DMS 273 treated with DMSO at 0.1 percent for 48 hours (cell line): ENCODE measurements at places on chromosomes 5 and 9.
A peak's percentile ranks its signal among the peaks of the same experiment; 100 is the strongest.

DNA sequence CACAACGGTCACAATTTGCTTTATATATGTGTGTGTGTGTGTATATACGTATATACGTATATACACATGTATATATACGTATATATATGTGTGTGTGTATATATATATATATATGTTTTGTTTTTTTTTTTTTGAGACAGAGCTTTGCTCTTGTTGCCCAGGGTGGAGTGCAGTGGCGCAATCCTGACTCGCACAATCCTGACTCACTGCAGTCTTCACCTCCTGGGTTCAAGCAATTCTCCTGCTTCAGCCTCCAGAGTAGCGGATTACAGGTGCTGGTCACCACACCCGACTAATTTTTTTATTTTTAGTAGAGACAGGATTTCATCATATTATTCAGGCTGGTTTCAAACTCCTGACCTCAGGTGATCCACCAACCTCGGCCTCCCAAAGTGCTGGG is 3.1 kb downstream of the RNF38 start:
- no peak for DNase-seq

DNA sequence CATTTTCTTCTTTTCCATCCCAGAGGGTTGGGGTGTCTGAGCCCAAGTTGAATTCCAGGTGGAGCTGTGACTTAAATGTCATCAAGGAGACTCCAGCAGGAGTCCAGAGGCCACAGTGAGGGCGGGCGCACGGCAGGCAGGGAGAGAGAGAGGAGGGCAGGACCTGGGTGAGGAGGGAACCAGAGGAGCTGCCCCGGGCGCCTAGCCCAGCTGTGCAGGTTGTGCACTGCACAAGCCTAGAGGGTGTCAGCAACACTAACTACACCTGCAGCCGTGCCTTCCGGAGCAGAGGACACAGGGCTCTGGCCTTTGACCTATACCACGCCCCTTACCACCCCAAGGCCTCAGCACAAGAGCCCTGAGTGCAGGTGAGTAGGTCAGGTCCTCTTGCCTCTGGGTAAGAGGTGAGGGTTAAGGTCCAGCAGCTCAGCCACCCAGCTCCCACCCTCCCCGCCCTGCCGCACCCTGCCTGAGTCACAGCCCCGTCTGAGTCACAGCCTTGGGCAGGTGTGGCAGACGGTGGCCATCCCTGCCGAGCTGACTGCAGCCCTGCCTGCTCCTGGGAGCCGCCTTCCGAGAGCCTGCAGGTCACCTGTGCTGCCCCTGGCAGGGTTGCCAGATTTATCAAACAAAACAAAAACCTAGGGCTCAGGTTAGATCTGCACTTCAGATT is 6.4 kb upstream of the AGPAT2 start:
- no peak for DNase-seq

GRCh38 chr9:88781628-88782391 is 209.5 kb upstream of the S1PR3 start:
- DNase-seq, result no peak

DNA sequence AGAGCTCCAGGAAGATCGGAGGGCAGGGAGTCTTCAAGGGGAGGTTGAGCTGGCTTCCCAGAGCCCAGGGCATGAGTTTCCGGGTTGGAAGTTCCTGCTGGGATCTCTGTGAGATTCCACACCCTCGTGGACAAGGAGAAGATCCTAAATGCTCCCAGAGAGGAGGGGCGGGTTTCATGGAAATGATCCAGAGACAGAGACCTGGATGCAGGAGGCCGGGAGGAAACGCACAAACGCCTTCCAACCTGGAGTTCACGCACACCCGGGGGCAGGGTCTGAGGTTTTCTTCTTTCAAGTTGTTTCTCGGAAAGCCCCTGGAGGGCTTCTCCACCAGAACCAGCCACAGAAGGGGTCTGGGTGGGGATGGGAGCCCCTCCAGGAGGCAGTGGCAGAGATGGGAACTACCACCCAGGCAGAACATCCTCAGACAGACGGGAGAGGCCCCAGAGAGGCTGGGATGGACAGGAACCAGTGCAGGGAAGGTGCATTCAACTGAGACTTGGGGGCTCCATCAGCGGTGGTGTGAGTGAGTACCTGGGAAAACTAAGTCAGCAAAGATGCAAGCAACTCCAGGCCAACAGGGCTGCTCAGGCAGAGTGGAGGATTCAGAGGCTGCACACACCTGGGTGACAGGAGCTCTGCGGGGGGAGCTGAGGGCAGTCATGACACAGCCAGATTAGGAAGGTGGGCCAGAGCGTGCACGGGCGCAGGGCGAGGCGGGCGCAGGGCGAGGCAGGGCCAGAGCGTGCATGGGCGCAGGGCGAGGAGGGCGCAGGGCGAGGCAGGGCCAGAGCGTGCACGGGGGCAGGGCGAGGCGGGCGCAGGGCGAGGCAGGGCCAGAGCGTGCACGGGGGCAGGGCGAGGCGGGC is 52.1 kb upstream of the EXOC3 start:
- DNase-seq, result no peak

- no peak for DNase-seq
Observed at GRCh38 chr9:72037571-72037970, 22.8 kb downstream of the C9orf57 start.

DNA sequence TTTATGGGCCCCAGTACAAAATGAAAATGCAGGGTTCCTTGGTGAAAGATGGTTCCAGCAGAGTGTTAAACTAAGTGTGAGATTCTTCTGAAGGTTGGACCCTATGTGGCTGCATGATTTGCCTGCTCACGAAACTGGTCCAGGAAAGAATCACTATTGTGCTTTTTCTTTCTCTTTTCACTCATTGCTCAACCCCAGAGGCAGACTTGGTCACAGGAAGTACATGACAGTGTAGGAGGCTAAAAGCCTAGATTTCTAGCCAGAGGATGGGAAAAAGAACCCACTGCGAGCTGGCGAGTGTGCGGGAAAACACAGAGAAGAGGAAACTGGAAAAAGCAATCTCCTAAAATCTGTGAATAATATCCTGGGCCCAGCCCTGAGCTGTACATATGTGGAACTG is 18.6 kb downstream of the SLC36A2 start:
- no peak for DNase-seq

DNA sequence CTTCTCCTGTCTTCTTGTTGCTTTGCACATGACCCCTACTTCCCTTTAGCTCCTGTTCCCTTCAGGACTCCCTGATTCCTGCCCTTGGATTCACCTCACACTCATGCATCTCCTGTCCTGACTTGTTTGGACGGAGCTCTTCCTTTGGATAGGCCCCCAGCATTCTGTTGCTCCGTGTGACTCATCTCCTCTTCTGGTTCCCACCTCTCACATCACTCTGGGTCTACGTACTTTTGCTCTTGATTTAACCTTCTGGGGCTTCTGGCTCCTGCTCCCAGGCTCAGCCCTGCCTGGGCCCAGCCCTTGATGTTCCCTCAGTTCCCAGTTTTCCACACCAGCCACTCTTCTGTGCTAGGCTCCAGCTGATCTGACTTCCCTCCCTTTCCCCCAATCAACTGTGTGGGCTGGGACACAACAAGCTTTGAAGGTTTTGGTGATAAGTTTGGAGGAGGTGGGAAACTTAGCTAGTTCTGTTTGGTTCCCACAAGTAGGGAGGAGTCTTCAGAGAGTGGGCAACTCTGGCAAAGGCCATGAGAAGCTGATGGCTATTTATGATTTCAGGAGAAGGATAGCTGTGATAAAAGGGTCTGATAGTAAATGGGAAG is 331.5 kb downstream of the ARHGEF28 start:
- peak; percentile 69 for DNase-seq

DNA sequence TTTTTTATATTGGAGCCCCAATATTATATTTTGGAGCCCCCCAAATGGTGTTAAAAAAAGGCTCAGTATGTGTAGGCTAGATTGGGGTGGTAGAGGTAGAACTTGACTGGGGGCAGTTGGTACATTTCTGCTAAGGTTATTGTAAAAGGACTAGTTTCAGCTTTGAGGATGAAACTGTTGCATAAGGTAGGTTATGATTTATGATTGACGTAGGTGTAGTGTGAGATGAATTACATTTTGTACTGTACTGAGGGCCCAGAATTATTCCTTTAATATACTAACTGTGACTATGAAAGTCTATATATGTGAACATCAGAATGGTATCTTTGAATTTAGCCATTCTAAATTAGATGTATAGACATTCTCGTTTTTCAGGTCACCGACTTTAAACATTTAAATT is 3.6 kb downstream of the RIC1 start:
- no peak for DNase-seq

DNA sequence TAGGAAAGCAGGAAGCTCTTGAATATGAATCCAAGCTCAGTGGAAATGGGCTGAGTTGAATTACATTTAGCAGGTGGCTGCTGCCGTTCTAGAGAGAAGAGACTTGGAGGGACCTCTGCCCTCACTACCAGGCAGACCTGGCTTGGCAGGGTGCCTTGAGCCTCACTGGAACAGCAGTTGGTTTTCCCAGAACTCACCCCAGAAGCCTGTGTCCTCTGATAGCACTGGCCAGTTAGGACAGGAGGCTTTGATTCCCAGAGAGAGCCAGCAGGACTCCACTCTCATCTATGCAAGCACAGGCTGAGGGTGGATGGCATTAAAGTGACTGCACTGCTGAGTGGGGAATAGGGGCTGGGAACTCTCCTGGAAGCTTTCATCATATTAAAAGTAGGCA is 54.8 kb downstream of the PWWP2A start:
- DNase-seq, result no peak

DNA sequence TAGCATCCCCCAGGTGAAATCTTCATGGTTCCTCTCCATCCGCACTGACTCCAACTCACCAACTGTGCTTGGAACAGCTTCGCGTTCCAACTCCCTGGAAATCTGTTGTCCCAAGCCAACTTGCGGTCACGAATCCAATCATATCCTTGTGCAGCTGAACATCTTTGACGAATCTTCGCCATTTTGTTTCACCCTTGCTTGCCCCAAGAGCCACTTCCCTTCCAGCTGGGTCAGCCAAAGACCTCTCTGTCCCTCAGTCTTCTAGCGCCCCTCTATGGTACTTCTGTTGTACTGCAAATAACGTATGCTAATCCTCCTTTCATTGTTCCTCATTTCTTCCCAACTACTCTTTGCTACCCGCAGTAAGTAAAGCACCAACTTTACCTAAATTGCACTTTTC is 61.0 kb upstream of the TARS1 start:
- no peak for DNase-seq
